ENCODE measurements at places on chromosomes 3 and 15.

GRCh38 chr3:168678730-168679129 is 583.0 kb upstream of the GOLIM4 start:
- no peak for DNase-seq

DNA sequence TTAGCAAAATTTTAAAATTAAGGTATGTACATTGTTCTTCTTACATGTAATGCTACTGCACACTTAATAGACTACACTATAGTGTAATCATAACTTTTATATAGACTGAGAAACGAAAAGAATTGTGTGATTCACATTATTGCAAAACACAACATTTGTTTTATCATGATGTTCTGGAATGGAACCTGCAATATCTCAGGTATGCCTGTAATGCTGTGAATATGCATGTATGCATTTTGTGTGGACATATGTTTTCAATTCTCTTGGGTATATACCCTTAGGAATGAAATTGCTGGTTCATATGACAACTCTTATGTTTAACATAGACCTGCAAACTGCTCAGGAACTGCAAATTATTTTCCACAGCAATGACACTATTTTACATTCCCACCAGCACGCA is 38.6 kb upstream of the TJP1 start:
- DNase-seq: no peak

- no peak for DNase-seq
These were observed 157.8 kb downstream of the ADAMTS17 start for GRCh38 chr15:100183921-100184495.

GRCh38 chr3:45024542-45025255 is 1.4 kb upstream of the CLEC3B start:
- no peak for DNase-seq

- no peak for DNase-seq
These were observed 264.6 kb upstream of the COL8A1 start for GRCh38 chr3:99373846-99374210.

GRCh38 chr3:63766261-63766660 is 52.8 kb upstream of the C3orf49 start:
- DNase-seq: no peak

- no peak for DNase-seq
These were observed 19.1 kb upstream of the LIMD1 start for GRCh38 chr3:45575386-45575923.

DNA sequence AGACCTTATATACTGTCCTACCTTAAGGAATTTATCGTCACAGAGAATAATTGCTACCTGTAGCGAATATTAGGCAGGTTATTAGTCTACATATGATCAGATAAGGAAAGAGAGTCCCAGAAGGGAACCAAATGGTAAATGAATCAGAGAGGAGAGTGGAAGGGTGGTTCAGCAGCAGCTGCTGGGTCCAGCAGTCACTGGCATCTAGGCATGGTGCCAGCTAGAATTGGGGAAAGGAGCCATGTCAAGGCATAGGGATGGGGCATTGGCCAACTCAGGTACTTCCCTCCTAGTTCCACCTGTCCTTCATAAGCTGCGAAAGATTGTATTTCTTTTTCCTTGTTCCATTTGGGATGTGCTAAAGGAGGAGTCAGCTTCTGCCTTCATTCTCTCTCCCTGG is 23.4 kb downstream of the HACD3 start:
- DNase-seq: no peak

GRCh38 chr3:197404754-197405153 is 106.3 kb upstream of the DLG1 start:
- no peak for DNase-seq

- no peak for DNase-seq
These were observed 33.2 kb downstream of the SLC25A26 start for GRCh38 chr3:66253790-66254620.

Data from activated T-helper 1 cell treated with anti-CD3 and anti-CD28 coated beads, Interleukin-2, amount 50 U/mL, for 16 hours (primary cell).